Ovary (tissue), 10 donors: ENCODE measurements at places on chromosomes 1 and 21. TPM values are rescaled to one million over a fixed set of nuclear protein-coding genes. Genes with fewer than 3 reads are reported as not detected.

ITPKB gene
- total RNA-seq, result 20.5 TPM

DNA sequence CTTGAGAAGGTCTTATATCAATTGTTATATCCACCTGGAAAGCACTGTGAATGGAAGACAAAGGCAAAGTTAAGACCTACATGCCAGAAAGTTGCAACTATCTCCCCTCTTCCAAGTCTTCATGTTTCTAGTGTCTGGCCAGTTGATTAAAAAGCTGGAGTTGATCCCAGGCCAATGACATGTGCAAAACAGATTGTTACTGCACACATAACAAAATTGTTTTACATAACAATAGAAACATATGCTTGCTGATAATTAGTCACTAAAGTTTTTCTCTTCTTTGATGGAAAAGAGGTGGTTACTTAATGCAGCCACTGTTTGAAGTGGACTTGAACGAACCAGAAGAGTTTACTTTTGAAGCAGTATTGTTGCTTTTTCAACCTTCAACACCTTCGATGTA, 158.2 kb downstream of the TGFBR3 start:
- H3K36me3 ChIP-seq, result no peaks in the 10 kb centered on the region
- H3K4me3 ChIP-seq, result no peak overlapping the region
- H3K4me1 ChIP-seq, result peaks cover 29% of the 10 kb centered on the region
- no peak for DNase-seq
- no peak overlapping the region for H3K27ac ChIP-seq

FAM72C gene
- 0.37 TPM for total RNA-seq

- peaks cover 7% of the 10 kb centered on the region for H3K4me1 ChIP-seq
- H3K27me3 ChIP-seq, result no peaks in the 10 kb centered on the region
- peak overlapping the region; percentile 89 for H3K27ac ChIP-seq
- DNase-seq, result no peak
Observed at GRCh38 chr21:36321325-36322082, 1.5 kb downstream of the MORC3 start.

- H3K27me3 ChIP-seq, result no peaks in the 10 kb centered on the region
- no peaks in the 10 kb centered on the region for H3K36me3 ChIP-seq
- H3K4me1 ChIP-seq, result no peaks in the 10 kb centered on the region
- no peak for DNase-seq
- H3K4me3 ChIP-seq, result no peak overlapping the region
Observed at GRCh38 chr21:42505090-42505726, 8.4 kb upstream of the SLC37A1 start.

DNA sequence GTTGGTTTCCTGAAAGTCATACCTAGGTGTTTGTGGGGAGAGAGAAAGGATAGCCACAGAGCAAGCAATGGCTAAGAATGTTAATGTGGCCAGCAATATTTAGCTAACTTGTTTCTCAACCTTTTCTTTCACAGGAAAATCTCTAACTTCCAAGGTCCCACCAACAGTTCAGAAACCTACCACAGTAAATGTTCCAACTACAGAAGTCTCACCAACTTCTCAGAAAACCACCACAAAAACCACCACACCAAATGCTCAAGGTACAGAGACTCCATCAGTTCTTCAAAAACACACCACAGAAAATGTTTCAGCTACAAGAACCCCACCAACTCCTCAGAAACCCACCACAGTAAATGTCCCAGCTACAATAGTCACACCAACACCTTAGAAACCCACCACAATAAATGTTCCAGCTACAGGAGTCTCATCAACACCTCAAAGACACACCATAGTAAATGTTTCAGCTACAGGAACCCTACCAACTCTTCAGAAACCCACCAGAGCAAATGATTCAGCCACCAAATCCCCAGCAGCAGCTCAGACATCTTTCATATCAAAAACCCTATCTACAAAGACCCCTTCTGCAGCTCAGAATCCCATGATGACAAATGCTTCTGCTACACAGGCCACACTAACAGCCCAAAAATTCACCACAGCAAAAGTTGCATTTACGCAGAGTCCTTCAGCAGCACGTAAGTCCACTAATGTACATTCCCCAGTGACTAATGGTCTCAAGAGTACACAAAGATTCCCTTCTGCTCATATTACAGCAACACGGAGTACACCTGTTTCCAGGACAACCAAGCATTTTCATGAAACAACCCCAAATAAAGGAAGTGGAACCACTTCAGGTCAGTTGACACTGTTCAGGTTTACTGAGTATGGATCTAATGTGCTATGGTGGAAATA, 15.3 kb downstream of the CD55 start:
- H3K27ac ChIP-seq, result no peak overlapping the region
- no peak for DNase-seq
- no peaks in the 10 kb centered on the region for H3K27me3 ChIP-seq
- H3K36me3 ChIP-seq, result no peaks in the 10 kb centered on the region
- no peak overlapping the region for H3K4me3 ChIP-seq

GRCh38 chr1:22143065-22144033, at the start of gene WNT4:
Gene WNT4 (minus strand): TSS chr1:22143097. CDS start chr1:22142922, 175 bp downstream.
- peaks cover 3% of the 10 kb centered on the region for H3K4me1 ChIP-seq
- H3K4me3 ChIP-seq, result peak within 1 kb of the TSS; percentile 41
- DNase-seq, result no peak
- peak within 1 kb of the TSS; percentile 16 for H3K27ac ChIP-seq
- no peaks in the 10 kb centered on the region for H3K36me3 ChIP-seq

GRCh38 chr1:22420455-22421053, 31.1 kb upstream of the ZBTB40 start:
- no peaks in the 10 kb centered on the region for H3K36me3 ChIP-seq
- no peak overlapping the region for H3K4me3 ChIP-seq
- no peak overlapping the region for H3K27ac ChIP-seq
- no peaks in the 10 kb centered on the region for H3K4me1 ChIP-seq

DNA sequence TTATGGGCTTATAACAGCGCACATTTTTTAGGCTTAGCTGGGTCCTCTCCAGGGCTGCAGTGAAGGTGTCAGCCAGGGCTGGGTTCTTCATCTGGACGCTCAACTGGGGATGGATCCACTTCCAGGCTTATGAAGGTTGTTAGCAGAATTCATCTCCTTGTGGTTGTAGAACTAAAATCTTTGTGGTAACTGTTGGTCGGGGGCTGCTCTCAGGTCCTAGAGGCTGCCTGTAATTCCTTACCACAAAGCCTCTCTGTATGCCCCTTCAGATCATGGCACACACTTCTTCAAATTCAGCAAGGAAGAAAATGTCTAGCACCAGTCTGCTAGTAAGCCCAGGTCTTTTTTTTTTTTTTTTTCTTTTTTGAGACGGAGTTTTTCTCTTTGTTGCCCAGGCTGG, 40.9 kb upstream of the EPS8L3 start:
- H3K4me3 ChIP-seq, result no peak overlapping the region
- H3K4me1 ChIP-seq, result no peaks in the 10 kb centered on the region
- no peaks in the 10 kb centered on the region for H3K36me3 ChIP-seq
- H3K27me3 ChIP-seq, result no peaks in the 10 kb centered on the region
- no peak for DNase-seq
